AG09309 (cell line): ENCODE measurements at places on chromosomes 6 and 20.

DNA sequence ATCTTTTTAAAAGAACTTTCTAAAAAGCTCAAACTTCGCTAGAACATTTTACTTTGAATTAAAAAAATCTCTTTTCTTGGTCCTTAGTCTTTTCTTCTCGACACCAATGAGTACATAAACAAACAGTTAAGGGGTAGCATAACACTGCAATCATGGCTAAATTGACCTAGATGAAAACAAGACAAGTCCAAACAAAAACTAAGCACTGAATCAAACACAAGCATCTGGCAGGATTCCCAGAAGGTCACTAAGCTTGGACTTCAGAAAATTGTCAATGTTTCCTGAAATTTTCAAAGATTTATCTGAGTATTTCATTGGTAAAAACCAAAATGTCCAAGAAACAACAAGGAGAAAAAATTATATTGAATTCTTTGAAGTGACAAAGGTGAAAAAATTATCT, 5.0 kb downstream of the COL21A1 start:
- DNase-seq, result no peak

DNA sequence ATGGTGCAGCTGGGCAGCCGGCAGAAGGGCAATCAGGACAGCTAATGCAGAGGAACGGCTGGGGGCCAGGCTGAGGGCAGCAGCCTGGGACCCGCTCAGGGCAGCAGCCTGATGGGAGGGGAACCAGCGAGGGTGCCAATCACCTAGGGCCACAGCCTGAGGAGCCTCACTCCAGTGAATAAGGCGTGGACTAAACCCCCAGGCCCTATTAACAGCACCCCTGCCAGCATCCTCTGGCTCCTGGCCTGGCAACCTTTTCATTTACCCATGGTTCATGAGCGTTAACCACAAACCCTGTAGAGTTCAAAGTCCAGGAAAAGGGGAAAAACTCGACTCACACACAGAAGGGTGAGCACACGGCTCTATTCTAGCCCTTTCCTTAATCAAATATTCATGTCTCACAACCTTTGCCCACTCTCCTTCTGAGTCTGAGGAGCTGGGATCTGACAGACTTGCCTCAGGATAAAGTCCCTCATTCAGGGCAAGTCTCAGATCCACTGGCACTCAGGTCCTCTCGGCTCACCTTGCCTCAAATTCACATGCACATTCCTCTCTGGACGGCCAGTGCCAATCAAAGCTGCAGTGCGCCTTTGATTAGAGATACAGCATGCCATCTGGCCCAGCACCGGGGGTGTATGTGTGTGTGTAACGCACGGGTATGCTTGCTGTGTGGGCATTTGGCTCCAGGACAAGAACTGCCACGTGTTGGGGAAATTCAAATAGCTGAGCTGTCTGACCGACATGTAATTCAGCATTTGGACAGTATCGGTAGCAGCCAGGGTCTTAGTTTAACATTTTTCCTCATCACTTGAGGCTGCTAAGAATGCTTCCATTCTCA, 86.9 kb upstream of the TRAF3IP2 start:
- DNase-seq, result no peak

DNA sequence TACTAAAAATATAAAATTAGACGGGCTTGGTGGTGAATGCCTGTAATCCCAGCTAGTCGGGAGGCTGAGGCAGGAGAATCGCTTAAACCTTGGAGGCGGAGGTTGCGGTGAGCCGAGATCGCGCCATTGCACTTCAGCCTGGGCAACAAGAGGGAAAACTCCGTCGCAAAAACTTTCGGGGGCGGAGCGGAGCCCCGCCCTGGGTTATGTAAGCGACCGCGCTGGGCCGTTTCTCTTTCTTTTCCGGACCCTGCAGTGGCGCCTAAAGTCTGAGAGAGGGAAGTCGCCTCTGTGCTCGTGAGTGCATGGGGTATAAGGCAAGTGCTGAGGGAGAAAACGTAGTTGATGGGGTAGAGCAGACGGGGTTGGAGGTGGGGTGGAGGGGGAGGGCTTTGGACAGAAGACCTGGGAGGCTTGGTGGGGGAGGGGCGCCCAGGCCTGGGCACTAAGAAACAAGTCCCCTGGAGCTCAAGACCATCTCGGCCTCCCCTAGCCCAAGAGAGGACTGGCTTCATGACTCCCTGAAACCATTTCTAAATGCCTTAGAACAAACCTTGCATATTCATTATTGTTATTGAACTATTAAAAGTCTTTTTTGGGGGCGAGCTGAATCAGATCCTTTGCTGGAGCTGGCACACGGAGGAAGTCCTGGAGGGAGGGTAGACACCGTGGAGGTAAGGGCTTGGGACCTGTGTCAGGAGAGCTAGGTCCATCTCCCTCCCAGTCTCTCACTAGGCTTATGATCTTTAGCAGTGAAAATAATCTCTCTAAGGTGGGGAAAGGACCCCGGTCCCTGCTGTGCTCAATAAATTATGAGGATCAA, 2.7 kb upstream of the MICA start:
- DNase-seq, result no peak

- DNase-seq, result no peak
Observed at GRCh38 chr6:136846046-136846445, 23.7 kb downstream of the PEX7 start.

- DNase-seq, result no peak
Observed at GRCh38 chr6:139536751-139537617, 162.5 kb upstream of the CITED2 start.
